Activated T-helper 1 cell treated with anti-CD3 and anti-CD28 coated beads, Interleukin-2, amount 50 U/mL, for 16 hours (primary cell): ENCODE measurements at places on chromosomes 1 and 21.

GRCh38 chr1:155064832-155065429 lies 1.4 kb downstream of the EFNA4 start:
- no peak for DNase-seq

DNA sequence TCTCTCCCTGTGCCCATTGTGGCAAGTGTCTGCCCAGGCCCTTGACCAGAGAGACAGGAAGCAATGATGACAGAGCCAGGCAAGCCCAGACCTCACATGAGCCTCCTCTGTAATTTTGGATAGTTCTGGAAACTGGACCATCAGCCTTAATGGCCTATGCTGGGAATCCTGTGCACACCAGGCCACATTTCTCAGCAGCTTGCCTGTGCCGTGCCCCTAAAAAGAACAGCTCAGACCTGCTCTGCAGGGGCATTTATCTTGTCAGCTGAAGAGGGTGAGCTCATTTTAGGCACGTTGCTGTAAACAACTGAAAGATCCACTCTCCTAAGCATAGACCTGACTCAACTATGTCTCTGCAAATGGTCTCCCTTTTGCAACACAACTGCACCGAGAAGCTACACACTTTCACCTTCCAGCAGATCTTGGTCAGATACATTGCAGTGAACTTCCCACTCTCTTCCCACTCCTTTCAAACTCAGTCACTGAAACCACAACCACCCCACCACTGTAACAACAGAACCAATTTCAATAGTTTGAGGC lies 53.5 kb upstream of the BACH1 start:
- DNase-seq = no peak

- no peak for DNase-seq
Observed at GRCh38 chr1:41517062-41517438, 32.6 kb upstream of the EDN2 start.

GRCh38 chr1:31577515-31578192 lies 1.3 kb downstream of the TINAGL1 start:
- no peak for DNase-seq

- DNase-seq = no peak
Observed at GRCh38 chr1:16122916-16123315, 33.0 kb downstream of the EPHA2 start.

- no peak for DNase-seq
Observed at GRCh38 chr1:59714219-59714618, 100.5 kb upstream of the HOOK1 start.

- no peak for DNase-seq
Observed at GRCh38 chr1:203202431-203203245, 16.1 kb upstream of the CHI3L1 start.

GRCh38 chr1:236122176-236122575 lies 20.2 kb upstream of the GPR137B start:
- DNase-seq = no peak

- DNase-seq = peak; percentile 52
Observed at GRCh38 chr1:115089420-115090185, at the start of gene TSPAN2. TSS of gene TSPAN2 (minus strand) at chr1:115089503. CDS start at chr1:115089432, 71 bp downstream.

DNA sequence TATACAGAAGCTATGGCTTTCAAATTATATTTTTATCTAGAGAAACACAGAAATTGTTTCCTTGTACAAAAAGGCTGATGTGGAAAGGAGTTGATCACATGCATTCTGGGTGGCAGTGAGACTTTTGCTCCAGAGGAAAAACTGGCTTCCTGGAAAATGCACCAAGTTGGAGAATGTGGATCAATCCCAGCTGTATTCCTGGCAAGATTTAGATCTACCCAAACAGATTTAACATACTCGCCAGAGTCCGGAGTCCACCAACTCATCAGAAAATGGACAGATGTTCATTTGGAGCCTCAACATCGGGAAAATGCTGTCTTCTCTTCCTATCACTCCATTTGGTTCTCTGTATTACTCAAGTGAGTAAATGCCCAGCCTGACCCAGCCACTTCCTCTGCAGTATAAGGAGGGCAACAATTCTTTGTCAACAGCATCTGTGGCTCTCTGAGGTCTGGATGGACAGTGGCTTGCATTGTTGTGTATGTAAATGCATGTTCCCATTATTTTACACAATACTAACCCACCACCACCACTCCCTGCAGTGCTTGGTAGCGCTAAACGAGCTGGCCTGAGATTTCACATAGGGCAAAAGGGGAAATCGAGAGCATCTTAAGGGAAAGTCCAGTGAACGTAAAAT lies 226.2 kb upstream of the IRF2BP2 start:
- no peak for DNase-seq

DNA sequence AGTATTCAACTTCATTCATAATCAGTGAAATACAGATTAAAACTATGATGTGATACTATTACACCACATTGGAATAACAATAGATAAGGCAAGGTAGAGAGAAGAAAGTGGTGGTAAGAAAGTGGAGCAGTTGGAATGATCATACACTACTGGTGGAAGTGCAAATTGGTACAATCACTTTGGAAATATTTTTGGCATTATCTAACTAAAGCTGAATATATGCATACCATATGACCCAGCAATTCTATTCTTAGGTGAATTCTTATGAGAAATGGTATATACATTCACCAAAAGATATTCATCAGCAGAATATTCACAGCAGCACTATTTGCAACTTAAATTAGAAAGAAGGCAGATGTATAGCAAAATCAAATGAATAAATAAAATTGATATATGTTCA lies 21.4 kb upstream of the PTPRC start:
- no peak for DNase-seq

DNA sequence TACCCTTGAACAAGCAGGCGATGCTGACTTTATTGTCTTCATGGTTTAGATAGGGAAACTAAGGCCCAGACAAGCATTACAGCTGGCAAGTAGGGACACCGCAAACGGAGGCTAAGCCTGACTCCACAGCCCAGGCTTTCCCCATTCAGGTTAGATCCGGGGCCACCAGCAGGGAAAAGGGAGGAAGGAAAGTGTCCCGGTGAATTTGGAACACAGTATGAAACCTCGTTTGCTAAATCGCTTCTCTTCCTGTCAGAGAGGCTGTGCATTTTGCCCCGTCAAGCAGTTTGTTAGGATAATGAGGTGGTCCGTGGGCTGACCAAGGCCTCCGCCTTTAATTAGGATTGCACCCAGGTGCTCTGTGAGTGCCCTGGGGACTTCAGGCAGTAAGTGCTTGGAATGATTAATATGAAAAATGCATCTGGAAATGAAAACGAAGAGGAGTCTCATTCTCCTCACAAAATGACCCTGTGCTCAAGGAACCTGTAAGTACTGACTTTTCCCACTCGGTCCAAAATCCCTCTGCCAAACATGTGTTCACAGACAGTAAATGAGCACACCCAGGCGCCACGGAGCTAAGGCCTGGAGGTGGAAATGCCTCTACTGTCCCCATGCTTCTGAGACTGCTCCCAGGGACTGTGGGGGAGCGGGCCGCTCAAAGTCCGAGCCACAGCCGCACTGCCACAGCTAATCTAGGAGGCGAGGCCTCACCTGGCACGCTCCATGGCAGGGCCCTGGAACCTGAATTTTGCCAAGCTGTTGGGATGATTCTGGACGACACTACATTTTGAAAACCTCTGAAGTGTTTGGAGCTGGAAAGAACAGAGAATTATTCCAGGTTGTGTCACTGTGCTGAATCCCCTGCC lies 234.1 kb downstream of the SDCCAG8 start:
- DNase-seq = no peak

- DNase-seq = no peak
Observed at GRCh38 chr1:155319536-155319935, 1.2 kb upstream of the RUSC1 start.

DNA sequence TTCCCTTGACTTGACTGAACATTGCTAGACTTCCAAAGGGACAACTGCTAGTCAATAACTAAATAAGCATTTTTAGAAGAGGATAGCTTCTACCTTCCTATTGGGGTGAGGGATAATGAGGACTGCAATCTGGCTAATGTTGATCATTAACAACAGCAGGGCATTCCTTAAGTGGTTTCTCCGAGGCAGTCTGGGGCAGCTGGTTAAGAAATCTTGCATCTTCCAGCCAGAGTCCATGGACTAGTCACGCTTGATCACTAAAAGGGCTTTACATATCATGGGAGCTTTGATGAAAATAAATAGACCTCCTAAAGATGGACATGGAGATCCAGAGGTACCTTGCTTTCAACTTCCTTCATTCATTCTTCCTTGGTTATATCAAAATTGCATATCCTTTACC lies 329.4 kb upstream of the ESRRG start:
- no peak for DNase-seq

DNA sequence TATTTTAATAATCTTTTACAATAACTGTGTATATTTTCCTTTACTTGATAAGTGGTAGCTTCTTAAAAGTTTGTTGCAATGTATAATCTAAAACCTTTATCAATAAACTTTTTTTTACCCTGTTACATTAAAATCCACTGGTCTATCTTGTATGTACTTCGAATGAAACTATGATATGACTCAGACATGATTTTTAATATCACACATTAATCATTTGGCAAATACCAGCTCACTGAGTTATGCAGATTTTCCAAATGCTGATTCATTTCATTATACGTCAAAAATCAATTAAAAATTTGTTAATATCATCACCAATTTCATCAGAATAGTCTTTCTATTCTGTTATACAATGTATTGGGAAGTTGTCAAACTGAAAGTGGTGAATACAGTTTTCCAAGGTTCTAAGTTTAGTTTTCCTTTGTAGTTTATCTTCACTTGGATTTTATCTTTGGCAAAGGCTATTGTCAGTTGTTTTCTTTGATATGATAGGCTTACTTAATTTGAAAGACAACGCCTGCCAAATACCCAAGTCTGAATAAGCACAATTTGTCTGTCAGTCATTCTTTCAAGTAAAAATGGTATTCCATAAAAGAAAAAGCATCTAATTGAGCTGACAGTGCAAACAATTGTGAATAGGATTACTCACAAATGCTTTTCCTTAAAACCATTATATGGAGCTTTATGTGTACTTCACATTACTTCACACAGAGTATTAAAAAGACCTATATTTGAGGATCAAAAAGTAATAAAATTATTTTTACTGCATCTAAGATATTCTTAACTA lies 127.0 kb downstream of the NME7 start:
- DNase-seq = no peak
